ENCODE measurements at places on chromosomes 7 and 10.

GRCh38 chr7:86963599-86964230 lies 95.7 kb downstream of the ELAPOR2 start:
- peak; percentile 39 for DNase-seq

DNA sequence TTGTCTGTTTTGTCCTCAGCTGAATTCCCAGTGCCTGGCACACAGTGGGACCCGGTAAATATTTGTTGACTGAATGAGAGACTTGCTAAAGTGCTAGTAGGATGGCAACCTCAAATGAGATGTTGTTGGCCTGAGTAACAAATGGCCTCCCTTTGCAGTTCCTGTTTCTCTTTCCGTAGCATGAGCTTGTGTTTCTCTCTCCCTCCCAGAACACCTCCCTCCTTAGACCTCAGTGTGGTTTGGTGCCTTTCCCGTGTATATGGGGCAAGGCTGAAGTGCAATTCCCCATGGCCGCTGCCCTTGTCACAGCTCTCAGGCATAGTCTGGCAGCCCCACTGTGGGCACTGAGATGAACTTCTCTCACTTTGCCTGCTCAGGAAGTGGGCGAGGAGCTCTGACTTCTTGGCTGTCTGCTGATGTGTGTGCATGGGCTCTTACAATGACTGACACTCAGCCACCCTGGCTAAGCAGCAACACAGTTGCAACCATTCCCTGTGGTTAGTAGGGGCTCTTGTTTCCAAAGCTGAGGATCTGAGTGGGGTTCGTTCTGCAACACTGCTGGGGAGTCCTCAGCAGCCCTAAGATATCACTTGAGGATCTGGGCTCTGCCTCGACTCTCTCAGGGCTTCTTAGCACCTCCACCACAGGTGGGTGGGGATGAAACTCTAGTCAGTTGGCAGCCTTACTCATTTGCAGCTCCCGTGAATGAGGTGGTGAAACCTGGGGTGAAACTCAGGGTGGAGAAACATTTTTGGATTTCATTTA lies 136.1 kb downstream of the ICA1 start:
- DNase-seq = peak; percentile 88

- no peak for DNase-seq
These were observed 200.3 kb downstream of the LSM5 start for GRCh38 chr7:32289651-32290414.

DNA sequence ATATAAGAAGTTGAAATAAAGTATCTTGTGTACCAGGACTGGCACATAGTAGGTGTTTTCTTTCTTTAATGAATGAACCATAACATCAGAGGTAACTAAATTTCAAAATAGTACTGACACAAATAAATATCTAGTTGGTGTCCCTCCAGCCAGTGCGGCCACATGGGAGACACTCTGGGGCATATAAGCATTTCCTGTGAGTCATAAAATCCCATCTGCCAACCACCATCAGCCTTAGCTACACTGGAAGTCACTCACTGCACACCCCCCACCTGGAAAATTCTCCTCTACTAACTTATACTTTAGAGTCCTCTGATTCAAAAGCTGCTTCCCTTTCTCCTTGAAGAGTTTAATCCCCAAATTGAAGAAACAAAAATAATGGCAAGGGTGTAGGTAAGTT lies 32.5 kb downstream of the DYDC1 start:
- no peak for DNase-seq

DNA sequence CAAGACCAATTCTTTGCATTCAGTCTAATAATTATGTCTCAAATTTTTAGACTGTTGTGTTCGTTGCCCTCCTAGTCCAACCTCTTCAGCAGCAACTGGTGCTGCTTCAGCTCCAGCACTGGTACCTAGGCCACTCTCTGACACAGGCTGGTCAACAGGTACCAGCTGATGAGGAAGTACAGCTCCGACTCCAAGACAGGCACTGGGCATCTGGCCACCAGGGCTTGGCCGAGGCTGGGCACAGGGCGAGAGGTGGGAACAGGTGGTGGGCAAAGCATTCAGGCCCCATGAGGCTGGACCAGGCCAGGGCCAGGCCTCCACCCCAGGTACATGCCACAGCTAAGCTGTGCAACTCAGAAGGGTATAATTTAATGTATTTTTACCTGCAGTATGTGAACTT lies 151.5 kb upstream of the AGR3 start:
- DNase-seq = no peak

DNA sequence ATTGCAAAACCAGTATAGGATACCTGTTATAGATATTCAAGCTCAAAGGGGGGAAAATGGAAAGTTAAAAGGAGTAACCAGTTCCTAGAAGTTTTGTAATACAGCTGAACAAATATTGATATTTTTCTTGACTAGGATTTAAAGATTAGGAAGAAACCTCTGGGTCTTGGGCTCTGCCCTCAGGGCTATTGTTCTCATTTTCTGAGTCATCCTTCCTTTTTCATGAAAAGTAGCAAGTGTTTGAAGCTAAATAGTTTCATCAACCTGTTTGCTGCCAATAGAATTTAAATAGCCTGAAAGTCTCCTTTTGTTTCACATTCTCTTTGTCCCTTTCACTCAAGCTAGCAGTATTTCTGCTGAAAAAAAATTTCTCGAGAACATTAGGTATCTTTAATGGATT lies 1061.1 kb upstream of the GHITM start:
- DNase-seq = no peak

DNA sequence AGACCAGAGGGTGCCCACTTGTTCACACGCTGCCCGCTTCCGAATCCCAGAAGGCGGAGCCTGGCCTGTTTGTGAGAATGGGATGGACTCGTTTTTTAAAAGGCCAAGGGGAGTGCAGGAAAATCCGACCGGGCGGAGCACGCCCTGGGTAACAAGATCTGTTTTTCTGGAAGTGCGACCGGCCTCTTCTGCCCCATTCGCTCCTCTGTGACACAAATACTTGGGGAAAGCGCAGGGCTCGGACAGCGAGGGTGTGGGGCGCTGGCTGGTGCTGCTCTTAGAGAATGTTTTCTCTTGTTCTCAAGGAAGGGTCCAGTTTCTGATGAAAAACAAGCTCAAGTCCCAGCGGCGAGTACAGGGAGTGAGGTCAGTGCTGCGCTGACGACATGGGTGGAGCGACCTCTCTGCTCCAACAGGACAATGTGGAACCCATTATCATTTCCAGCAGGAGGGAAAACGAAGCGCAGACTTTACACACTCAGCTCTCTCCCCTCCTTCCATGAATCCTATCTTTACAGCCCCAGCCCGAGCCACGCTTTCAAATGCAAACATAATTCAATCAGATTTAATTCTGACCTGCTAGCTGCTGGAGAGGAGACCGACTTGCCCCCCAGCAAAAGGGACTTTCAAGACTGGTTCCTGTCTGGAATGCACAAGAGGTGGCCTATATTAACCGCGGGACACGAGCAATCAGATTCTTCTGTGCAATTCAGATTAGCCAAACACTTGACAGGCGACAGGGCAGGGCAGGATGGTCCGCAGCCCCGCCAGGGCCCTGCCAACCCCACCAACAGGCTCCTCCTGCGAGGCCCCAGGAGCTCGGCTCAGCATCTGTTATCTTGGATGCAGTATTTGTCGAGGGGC lies 1.1 kb downstream of the RADIL start:
- peak; percentile 13 for DNase-seq

- DNase-seq = no peak
These were observed 49.2 kb upstream of the ZMIZ1 start for GRCh38 chr10:79019441-79020014.

- peak; percentile 45 for DNase-seq
These were observed 20.0 kb downstream of the RBM17 start for GRCh38 chr10:6108631-6109443.

- DNase-seq = no peak
These were observed 499.6 kb upstream of the PHF14 start for GRCh38 chr7:10474048-10474447.

- DNase-seq = no peak
These were observed 268.2 kb upstream of the HABP2 start for GRCh38 chr10:113284635-113285034.

DNA sequence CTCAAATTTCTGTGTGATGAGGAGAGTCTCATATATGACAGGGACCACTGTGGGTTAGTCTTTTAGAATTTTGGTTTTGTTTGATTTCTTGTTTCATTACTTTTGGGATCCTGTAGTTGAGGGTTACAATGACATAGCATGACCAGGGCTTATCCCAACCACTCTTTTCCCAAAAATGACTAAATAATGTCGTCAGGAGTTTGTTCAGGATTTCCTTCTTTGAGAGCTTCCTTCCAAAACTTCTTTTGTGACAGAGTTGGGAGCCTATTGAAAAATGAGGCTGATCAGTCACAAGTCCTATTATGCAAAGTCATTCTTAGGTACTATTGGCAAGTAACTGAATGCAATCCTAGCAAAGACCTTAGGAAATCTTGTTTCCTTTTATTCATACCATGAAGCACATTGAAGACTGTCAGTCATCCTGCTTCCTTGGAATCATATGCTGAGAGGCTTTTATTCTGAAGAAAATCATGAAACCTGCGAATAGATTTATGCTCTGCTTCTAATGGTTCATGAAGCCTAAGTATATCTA lies 498.3 kb downstream of the LRMDA start:
- no peak for DNase-seq

DNA sequence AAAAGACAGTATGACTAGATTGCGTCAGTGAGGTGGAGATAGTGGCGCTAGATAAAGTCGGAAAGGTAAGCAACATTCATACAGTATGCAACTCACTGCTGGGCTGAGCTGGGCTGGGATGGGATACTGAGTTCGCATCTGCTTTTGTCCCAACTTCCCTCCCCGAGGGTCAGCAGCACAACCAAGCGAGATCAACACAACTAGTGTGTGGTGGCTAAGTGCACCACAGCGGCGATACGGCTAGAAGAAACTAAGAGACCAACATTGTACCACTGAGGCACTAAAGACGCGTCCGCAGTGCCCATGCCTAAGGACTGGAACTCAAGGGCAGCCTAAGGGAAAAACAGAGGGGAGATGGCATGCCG lies 467 bp downstream of the EXOSC1 start:
- no peak for DNase-seq

- no peak for DNase-seq
These were observed 72.5 kb downstream of the CTBP2 start for GRCh38 chr10:125087897-125088215.

DNA sequence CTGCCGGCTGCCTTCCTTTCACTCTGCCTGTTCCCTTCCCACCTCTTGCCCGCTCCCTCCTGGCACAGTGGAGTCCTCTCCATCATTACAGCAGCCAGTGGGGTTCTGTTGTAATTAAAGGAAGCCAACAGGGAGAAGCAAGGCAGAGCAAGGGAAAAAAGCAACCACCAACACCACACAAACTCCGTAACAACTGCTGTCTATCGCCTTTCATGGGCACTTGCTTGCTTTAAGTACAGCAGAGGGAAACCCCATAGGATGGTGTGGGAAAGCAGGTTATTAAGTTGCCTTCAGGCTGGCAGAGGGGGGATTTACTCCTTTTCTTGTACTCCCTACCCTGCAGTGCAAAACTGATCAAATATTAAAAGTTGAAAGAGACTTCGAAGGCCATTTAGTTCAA lies 22.0 kb downstream of the SORCS3 start:
- no peak for DNase-seq

DNA sequence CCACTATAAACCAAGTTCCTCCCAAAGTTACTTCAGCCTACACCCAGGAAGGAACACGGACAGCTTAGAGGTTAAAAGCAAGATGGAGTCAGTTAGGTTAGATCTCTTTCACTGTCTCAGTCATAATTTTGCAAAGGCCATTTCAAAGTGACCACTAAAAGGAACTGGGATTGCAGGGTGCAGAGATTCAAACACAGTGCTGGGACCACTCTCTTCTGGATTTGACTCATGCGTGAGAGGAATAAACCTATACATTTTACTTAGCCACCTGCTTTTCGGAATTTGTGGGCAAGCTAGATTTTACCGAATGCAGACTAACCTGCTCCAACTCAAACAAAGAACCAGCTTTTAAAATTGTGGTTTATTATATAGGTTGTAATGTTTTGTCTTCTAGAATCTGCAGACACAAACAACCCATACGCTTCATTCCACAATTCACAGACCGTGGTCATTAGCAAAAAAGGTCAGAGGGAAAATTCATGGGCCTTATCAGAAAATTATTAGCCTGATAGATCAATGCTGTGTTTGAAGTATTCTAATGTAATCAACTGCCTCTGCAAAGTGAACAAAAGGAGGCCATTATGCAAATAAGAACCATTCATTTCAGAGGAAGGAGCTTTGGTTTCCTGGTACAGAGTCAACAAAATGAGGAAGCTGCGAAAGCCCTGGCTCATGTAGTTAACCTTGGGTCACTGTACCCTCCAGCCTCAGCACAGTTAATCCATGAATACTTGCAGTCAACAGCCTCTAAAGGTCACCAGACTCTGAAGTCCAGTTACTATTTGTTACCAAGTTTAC lies 342.7 kb upstream of the KLF6 start:
- DNase-seq = no peak

DNA sequence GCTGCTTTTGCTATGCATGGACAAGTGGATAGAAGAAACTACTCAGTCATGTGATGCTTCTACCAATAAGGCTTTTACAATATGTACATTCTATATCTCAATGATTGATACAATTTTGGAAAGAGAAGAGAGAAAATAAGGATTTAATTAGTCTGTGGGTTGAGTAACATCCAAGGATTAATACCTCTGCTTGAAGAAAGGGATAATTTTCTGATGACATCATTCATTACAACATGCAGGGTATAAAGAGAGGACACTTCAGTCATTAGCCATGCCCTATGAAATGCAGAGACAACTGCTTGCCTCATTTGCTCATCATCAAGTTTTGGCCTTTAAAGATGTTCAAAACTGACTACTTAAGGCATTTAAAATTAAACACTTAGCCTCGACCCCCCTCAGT lies 237.3 kb downstream of the AHR start:
- DNase-seq = no peak

GRCh38 chr10:15448598-15448997 lies 77.5 kb upstream of the FAM171A1 start:
- DNase-seq = no peak

- DNase-seq = no peak
These were observed 15.2 kb upstream of the OPALIN start for GRCh38 chr10:96374004-96374403.

DNA sequence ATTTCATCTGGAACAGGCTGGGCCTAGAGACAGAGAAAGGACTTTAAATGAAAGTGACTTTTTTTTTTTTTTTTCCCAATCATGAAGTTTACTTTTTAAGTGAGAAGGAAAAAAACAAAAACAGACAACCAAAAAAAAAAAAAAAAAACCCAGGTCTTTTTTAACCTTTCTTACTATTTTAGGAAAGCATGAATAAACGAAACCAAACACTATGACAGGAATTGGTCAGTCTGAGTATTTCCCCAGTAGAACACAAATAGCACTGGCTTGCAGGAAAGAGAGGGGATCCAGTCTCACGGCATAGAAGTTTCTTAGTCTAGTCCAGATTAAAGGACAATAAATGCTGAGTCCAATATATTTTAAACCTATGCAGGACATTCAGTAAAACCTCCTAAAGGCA lies 180.5 kb upstream of the CCDC6 start:
- DNase-seq = no peak
